ENCODE measurements at places on chromosomes 13 and 19. TPM values are rescaled to one million over a fixed set of nuclear protein-coding genes. Genes with fewer than 3 reads are reported as not detected.

The KCNN4 gene
- polyA plus RNA-seq: 0.90 TPM

The ZNF681 gene
- polyA plus RNA-seq: 6.3 TPM

The IL11 gene
- 1.8 TPM for polyA plus RNA-seq

The GFY gene
- polyA plus RNA-seq: not detected

The LGI4 gene
- polyA plus RNA-seq: 2.9 TPM
